Memory B cell (primary cell): ENCODE measurements at places on chromosomes 11 and 22.
A peak's percentile ranks its signal among the peaks of the same experiment; 100 is the strongest.

- H3K27me3 ChIP-seq: peaks cover 20% of the 10 kb centered on the region
- no peak overlapping the region for H3K4me3 ChIP-seq
- H3K27ac ChIP-seq: no peak overlapping the region
- no peaks in the 10 kb centered on the region for H3K36me3 ChIP-seq
- DNase-seq: no peak
- peaks cover 4% of the 10 kb centered on the region for H3K4me1 ChIP-seq
These were observed 67.1 kb downstream of the GRIK4 start for GRCh38 chr11:120578596-120579154.

- peaks cover 35% of the 10 kb centered on the region for H3K36me3 ChIP-seq
- H3K4me3 ChIP-seq: no peak overlapping the region
- H3K4me1 ChIP-seq: peaks cover 11% of the 10 kb centered on the region
- H3K27ac ChIP-seq: peak overlapping the region; percentile 63
- no peak for DNase-seq
These were observed 308.8 kb downstream of the TBC1D22A start for GRCh38 chr22:47071078-47071806.

DNA sequence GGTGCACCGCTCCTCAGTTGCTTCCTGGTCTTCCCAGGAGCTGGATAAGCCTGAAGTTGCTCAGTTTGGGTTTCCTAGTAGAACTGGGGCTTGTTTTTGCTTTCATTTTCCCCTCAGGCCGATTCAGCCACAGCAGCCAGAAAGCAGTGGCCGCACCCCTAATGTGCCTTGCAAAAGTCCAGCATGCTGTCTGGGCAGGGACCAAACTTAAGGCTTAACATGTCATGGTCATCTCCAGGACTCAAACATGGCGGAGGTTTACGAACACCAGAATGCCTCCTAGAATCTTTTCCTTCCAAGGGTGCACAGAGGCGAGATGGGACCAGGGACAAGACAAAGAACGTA is 2.5 kb downstream of the GNG3 start:
- peaks cover 10% of the 10 kb centered on the region for H3K36me3 ChIP-seq
- DNase-seq: no peak
- H3K27me3 ChIP-seq: no peaks in the 10 kb centered on the region
- H3K4me3 ChIP-seq: peak overlapping the region; percentile 89
- H3K4me1 ChIP-seq: peaks cover 40% of the 10 kb centered on the region

DNA sequence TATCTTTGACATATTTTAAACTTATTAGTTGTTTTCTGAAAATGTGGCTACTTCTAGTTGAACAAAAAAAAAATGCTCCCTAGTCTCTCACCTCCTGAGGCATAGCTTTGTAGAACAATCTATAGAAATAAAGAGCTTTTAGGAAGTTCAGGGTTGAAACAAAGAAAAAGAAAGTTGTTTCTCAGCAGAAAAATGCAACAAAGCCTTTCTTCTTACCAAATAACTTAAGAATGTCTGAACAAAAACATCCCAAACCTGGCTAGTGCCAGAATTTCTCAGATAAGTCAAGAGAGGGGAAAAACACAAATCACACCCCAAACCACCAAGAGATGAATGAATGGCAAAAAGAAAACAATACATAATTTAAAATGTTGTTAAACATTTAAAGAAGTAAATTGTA is 114.1 kb downstream of the MAML2 start:
- no peaks in the 10 kb centered on the region for H3K27me3 ChIP-seq
- no peak for DNase-seq
- H3K4me3 ChIP-seq: no peak overlapping the region
- peaks cover 17% of the 10 kb centered on the region for H3K36me3 ChIP-seq
- no peak overlapping the region for H3K27ac ChIP-seq

GRCh38 chr22:39535831-39536449 is 3.4 kb upstream of the RPS19BP1 start:
- H3K4me1 ChIP-seq: peaks cover 10% of the 10 kb centered on the region
- H3K27me3 ChIP-seq: no peaks in the 10 kb centered on the region
- no peak overlapping the region for H3K4me3 ChIP-seq
- H3K27ac ChIP-seq: no peak overlapping the region
- peaks cover 7% of the 10 kb centered on the region for H3K36me3 ChIP-seq
- no peak for DNase-seq

GRCh38 chr22:23248583-23248982 is 68.3 kb downstream of the BCR start:
- H3K27me3 ChIP-seq: peaks cover 1% of the 10 kb centered on the region
- H3K27ac ChIP-seq: no peak overlapping the region
- no peak for DNase-seq
- H3K4me3 ChIP-seq: no peak overlapping the region

GRCh38 chr11:66604155-66604554 is 11.2 kb downstream of the CCS start:
- no peak overlapping the region for H3K4me3 ChIP-seq
- no peak overlapping the region for H3K27ac ChIP-seq
- H3K36me3 ChIP-seq: peaks cover 5% of the 10 kb centered on the region
- no peak for DNase-seq

- no peaks in the 10 kb centered on the region for H3K27me3 ChIP-seq
- H3K27ac ChIP-seq: peak overlapping the region; percentile 41
- H3K4me1 ChIP-seq: peaks cover 14% of the 10 kb centered on the region
- peaks cover 45% of the 10 kb centered on the region for H3K36me3 ChIP-seq
- H3K4me3 ChIP-seq: no peak overlapping the region
These were observed 55.6 kb downstream of the ATG16L2 start for GRCh38 chr11:72869831-72870230.

DNA sequence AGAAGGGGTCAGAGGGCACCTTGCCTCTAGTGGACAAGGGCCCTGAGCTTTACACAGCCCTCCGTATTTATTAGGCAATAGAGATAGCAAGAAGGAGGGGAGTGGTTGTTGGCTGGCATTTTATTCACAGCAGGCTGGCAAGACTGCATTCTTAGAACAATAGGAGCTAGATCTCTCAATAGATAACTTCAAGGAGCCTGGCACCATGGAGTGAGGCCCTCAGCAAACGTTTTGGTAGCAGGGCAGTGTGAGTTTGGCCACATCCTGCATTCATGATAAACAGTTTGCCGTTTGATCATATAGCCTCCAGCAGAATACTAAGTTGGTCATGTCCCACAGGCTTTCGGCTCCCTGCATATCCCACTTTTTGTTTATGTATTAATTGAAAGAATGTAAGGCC is 31.6 kb downstream of the OR10A6 start:
- no peak overlapping the region for H3K4me3 ChIP-seq
- peaks cover 2% of the 10 kb centered on the region for H3K36me3 ChIP-seq
- H3K4me1 ChIP-seq: no peaks in the 10 kb centered on the region
- no peak for DNase-seq
- peaks cover 4% of the 10 kb centered on the region for H3K27me3 ChIP-seq

- peak; percentile 37 for DNase-seq
- no peaks in the 10 kb centered on the region for H3K36me3 ChIP-seq
- peaks cover 5% of the 10 kb centered on the region for H3K27me3 ChIP-seq
- H3K4me3 ChIP-seq: no peak overlapping the region
- H3K4me1 ChIP-seq: no peaks in the 10 kb centered on the region
These were observed 11.0 kb upstream of the SLC5A4 start for GRCh38 chr22:32265882-32266767.

DNA sequence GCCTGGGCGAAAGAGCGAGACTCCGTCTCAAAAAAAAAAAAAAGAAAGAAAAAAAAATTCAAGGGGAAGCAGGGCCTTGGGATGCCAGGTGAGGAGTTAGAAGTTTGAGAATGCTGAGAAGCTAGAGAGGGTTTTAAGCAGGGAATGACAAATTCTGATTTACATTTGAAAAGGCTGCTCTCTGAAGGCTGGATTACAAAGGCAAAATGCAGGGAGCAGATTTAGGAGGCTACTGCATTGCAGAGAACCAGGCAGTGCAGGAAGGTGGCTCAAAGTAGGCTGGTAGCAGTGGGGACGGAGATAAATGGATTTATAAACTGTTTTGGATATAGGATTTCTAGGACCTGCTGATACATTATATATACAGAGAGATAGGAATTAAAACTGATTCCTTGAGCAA is 66.6 kb downstream of the KCNC1 start:
- H3K4me3 ChIP-seq: no peak overlapping the region
- H3K36me3 ChIP-seq: peaks cover 28% of the 10 kb centered on the region
- H3K4me1 ChIP-seq: peaks cover 3% of the 10 kb centered on the region
- no peak overlapping the region for H3K27ac ChIP-seq
- no peaks in the 10 kb centered on the region for H3K27me3 ChIP-seq

GRCh38 chr11:3942160-3942955 is 86.9 kb downstream of the STIM1 start:
- no peak overlapping the region for H3K4me3 ChIP-seq
- no peaks in the 10 kb centered on the region for H3K27me3 ChIP-seq
- peaks cover 53% of the 10 kb centered on the region for H3K4me1 ChIP-seq
- no peak for DNase-seq
- H3K27ac ChIP-seq: peak overlapping the region; percentile 48

DNA sequence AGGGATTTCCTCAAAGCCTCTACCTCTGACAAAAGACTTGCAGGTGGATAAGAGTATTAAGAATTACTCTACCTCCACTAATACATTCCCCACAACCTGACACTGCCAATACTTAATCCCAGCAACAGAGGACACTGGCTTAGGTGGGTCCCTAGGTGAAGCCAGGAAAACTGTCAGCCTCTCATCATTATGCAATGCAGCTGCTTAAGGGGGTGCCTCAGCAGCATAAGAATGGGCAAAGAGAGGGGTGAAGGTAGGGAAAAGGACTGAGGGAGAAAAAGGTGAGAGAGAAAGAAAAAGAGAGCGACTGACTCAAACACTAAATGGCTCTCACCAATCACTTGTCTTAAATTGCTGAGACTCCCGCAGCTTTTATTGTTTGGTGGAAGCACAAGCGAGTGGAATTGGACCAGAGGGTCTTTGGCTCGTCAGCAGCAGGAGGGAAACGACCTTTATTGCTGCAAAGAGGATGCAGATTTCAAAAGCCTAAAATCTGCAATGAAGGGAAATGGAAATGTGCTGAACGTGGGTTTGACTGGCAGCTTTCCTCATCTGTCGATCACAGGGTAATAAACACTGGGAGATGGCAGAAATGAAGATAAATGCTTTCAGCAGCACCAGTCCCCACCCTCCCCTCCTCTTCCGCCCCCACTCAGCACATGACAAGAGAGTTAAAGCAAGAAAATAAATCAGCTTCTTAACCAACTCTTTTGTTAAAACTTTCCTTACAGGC is 64.9 kb upstream of the CHRM4 start:
- no peak for DNase-seq
- H3K27me3 ChIP-seq: no peaks in the 10 kb centered on the region
- peaks cover 14% of the 10 kb centered on the region for H3K4me1 ChIP-seq
- H3K36me3 ChIP-seq: peaks cover 10% of the 10 kb centered on the region

GRCh38 chr11:12043959-12044791 is 35.7 kb upstream of the DKK3 start:
- peaks cover 6% of the 10 kb centered on the region for H3K27me3 ChIP-seq
- H3K36me3 ChIP-seq: no peaks in the 10 kb centered on the region
- no peak overlapping the region for H3K27ac ChIP-seq
- H3K4me3 ChIP-seq: no peak overlapping the region

GRCh38 chr22:38320605-38321402 is 3.6 kb upstream of the CSNK1E start:
- H3K27ac ChIP-seq: peak overlapping the region; percentile 9
- H3K4me3 ChIP-seq: no peak overlapping the region
- H3K4me1 ChIP-seq: peaks cover 5% of the 10 kb centered on the region
- DNase-seq: no peak
- H3K27me3 ChIP-seq: no peaks in the 10 kb centered on the region

DNA sequence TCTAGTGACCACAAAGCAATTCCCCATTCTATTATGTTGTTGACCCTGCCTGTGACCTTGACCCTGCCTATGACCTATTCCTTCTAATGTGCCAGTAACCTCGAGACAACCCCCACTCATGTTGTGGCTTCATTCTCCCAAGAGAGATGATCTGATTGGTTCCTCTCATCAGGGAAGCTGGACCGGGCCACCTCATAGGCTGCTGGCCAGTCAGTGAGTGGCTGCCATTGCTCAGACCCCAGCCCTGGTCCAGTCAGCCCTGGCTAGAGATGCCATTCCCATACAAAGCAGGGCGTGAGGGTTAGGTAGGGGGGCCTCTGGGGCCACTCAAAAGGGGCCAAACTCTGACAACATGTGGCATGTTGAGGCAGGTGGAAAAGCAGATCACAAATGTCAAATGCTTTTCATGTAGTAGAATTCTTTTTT is 11.9 kb downstream of the SLC29A2 start:
- no peaks in the 10 kb centered on the region for H3K27me3 ChIP-seq
- no peak for DNase-seq
- peaks cover 4% of the 10 kb centered on the region for H3K36me3 ChIP-seq
- no peak overlapping the region for H3K27ac ChIP-seq
- H3K4me1 ChIP-seq: no peaks in the 10 kb centered on the region

GRCh38 chr11:130915603-130916237 is 559 bp downstream of the SNX19 start:
- H3K36me3 ChIP-seq: peaks cover 18% of the 10 kb centered on the region
- peak overlapping the region; percentile 84 for H3K4me3 ChIP-seq
- DNase-seq: peak; percentile 12
- peak overlapping the region; percentile 89 for H3K27ac ChIP-seq

- H3K27me3 ChIP-seq: peaks cover 8% of the 10 kb centered on the region
- DNase-seq: no peak
- H3K4me3 ChIP-seq: no peak overlapping the region
- H3K27ac ChIP-seq: no peak overlapping the region
These were observed 46.2 kb downstream of the WT1 start for GRCh38 chr11:32388871-32389770.

DNA sequence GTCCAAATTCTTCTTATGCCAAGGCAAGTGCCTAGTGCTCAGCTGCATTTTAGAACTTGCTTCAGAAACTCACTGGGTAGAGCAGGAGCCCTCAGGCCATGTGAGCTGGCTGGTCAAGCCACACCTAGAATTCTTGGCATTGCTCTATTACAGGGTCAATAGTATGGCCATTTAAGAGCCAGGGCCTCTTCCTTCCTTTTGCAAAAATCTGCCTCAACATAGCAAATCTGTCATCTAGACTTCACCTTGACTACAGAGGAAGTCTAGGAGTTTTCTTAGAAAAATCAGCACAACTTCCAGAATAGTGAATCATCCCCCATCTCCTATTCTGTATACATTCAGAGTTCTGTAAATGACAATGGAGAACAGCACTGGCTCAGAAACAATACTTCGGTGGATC is 112.0 kb upstream of the TTC12 start:
- no peak for DNase-seq
- H3K4me3 ChIP-seq: no peak overlapping the region
- H3K27me3 ChIP-seq: no peaks in the 10 kb centered on the region
- no peaks in the 10 kb centered on the region for H3K36me3 ChIP-seq
- no peaks in the 10 kb centered on the region for H3K4me1 ChIP-seq

GRCh38 chr11:11789735-11790369 is 51.9 kb upstream of the USP47 start:
- DNase-seq: no peak
- H3K4me3 ChIP-seq: no peak overlapping the region
- peaks cover 4% of the 10 kb centered on the region for H3K4me1 ChIP-seq
- peaks cover 8% of the 10 kb centered on the region for H3K27me3 ChIP-seq

GRCh38 chr11:19110295-19110694 is 6.7 kb upstream of the ZDHHC13 start:
- H3K4me3 ChIP-seq: no peak overlapping the region
- peaks cover 9% of the 10 kb centered on the region for H3K27me3 ChIP-seq
- H3K36me3 ChIP-seq: no peaks in the 10 kb centered on the region
- H3K27ac ChIP-seq: no peak overlapping the region
- no peaks in the 10 kb centered on the region for H3K4me1 ChIP-seq
